Vagina (tissue), 2 donors: ENCODE measurements at places on chromosomes 11 and 22. TPM values are rescaled to one million over a fixed set of nuclear protein-coding genes. Genes with fewer than 3 reads are reported as not detected.

DNA sequence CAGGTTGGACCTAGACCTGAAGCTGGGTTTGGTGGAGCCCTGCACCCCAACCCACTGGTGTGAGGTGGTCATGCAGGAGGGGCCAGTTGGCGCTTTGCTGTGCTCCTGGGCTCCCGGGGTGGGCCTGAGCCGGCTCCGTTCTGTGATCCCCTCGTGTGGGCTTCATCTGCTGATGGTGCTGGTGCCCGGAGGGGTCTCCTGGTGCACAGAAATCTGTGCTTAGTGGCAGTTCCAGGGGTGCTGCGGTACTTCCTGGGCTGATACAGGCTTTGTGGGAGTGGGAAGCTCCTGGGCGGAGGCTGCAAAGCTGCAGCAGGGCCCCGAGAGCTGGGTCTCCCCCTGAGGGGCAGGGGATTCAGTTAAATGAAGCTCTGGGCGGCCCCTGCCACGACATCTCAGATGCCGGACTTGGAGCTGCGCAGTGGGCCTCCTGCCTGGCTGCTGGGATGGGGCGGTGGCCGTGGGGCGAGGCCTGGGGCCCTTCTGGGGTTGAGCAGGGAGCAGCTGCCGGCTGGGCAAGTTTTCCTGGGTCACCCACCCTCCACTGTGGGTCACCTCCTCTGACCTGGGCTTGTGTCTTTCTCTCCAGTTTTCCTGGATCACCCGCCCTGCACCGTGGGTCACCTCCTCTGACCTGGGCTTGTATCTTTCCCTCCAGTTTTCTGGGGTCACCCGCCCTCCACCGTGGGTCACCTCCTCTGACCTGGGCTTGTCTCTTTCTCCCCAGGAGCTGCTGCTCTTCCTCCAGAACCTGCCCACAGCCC is 410.5 kb downstream of the TBC1D22A start:
- DNase-seq, result no peak

Gene CRYBA4
- not detected for total RNA-seq

- no peak for DNase-seq
These were observed 51.8 kb downstream of the PARVA start for GRCh38 chr11:12429155-12429554.

DNA sequence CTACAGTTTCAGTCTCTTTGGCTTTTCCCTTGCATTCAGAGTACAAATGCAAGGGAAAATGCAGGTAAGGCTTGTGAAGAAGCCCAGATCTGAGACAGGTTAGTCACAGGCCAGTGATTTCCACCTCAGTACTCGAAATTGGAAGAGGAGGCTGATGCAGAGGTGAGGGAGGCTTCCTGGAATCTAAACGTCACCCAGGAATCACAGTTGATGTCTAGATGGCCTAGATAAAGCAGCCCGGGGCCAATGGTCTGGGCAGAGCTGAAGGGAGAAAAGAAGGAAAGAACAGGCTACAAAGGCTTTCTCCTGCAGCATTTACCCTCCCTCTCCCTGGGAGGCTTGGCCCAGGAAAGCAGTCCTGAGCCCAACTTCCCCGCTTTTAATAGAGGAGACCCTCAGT is 8.5 kb downstream of the TRIM6 start:
- no peak for DNase-seq

DNA sequence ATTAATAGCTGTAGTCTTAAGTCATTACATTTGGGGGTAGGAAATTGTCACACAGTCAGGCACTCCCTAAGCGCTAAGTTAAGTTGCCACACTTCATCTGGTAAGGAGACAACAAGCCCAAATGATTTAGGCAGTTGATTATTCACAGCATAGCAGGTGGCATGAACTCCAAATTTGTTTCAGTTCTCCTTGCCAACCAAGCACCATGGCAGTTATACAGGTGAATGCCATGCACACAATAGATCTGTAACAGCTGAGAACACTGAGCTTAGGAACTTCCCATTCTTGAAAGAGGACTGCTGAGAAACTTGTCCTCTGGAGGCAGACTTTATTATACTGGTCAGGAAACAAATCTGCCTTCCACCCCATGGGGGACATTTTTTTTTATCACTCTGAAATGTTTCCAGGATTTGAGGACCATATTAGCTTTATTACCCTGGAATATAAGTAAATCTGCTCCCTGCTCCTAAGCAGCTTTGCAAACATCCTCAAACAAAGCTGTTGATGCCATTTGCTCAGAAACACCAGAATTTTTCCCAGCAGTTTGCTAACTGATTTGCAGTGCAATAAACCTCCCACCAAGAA is 5.1 kb upstream of the INTS4 start:
- DNase-seq, result no peak

DNA sequence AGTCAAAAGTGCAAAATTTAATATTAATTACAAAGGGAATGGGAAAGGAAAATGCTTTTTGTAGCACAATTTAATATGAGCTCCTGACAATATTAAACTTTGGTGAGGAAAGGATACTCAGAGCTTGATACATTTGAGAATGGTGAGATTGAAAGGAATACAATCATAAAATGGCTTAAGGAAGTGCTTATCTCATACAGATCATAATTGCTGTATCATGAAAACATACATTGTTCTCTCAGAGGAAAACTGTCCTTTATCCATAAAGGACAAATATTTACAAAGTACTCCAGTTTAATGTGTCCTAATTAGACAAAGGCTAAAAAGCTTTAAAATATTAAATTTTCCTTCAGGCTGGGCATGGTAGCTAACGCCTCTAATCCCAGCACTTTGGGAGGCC is 260.4 kb downstream of the TMEM135 start:
- DNase-seq, result no peak

DNA sequence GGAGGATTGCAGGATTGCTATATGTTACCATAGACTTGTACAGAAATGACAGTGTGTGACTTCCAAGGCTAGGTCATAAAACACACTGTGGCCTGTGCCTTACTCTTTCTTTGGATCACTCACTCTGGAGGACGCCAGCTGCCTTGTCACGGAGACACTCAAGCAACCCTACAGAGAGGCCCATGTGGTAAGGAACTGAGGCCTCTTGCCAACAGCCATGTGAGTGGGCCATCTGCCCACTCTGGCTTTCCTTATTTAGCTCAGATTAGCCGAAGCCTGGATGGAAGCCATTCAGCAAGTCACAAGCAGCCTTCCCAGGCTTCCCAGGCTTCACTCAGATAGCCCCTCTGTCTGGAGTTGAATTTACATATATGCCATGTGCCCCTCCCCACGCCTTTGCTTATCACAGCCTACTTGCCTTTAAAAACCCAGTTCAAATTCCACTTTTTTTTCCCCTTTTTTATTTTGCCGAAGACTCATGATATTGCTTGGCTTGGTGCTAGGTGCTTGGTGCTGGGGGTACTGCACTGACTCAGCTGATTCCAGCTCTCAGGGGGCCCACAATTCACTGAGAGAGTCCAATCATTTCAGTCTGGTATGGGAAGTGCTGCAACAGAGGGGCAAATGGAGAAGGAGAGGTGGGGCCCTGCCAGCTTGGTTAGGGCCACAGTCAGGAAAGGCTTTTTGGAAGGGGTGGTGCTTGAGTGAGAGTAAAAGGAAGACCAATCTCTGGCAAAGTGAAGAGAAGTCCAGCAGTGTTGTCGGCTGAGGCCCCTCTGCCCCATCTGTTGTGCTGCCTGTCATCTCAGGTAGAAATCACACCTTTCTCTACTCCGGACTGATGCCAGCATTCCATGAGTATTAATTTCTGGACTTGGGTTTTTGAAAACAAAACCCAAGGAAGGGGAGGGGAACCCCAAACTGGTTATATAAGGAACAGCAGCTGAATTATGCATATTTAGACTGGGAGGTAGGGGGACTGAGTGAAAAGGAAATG is 14.5 kb upstream of the P4HA3 start:
- DNase-seq, result peak; percentile 93

Gene XKR3
- total RNA-seq, result not detected

GRCh38 chr11:127236776-127237175 is 236.2 kb upstream of the KIRREL3 start:
- no peak for DNase-seq

Gene CEND1
- 1.7 TPM for total RNA-seq

DNA sequence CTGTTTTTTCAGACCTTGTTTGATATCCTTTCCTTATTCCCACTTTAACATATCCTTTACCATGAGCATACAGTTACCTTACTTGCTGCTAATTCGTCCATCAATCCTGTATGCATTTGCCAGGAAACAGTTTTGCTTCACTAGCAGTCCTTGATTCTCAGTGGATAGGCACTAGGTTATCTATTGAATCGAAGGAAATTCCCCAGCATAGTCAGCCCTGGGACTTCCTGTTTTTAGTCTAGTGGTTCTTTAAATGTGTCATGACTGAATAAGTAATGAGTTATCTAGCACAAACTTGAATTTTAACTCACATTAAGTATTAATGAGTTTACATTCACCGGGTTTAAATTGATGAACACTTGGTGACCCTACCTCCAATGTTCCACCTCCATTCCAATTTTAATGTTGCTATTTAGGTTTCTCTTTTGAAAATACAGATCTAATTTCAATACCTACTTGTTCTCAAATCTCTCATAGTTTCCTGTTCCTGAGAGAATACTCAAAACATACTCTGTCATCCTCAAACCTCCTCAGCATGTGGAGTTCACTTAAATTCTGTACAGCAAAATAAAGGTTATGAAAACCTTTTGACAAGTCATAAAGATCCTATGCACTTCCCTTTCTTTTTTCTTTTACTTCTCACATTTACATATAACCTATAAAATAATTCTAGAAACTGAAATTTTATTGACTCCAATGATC is 1375.1 kb upstream of the TENM4 start:
- no peak for DNase-seq

- DNase-seq, result no peak
These were observed 763.2 kb upstream of the TENM4 start for GRCh38 chr11:80204021-80204420.

- no peak for DNase-seq
These were observed 42.9 kb upstream of the AKIP1 start for GRCh38 chr11:8867931-8868631.

- DNase-seq, result no peak
These were observed 25.9 kb upstream of the LYVE1 start for GRCh38 chr11:10594407-10594806.

DNA sequence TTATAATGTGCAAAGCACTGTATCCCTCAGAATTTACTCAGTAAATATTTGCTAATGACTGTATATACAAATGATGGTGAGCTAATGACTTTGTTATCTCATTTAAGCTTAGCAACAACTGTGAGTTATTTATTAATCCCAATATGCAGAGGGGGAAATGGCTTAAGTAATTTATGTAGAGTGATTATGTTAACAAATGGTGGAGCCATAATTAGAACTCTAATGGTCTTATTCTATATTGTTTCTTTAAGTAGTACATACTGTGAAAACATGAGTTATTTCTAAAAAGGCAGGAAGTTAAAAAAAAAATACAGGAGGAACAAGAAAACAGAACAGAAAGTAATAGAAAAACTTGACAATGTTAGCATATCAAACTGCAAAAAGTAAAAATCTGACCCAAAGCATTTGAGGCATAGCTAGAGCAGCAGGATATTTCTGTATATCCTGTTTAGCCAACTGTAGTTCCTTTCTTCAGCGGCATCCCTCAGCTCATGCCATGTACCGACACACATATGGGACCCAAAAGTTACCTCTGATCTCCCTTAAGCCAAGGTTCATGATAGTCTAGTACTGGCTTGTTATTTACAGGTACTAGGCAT is 94.2 kb downstream of the FCHSD2 start:
- no peak for DNase-seq

Gene NR1H3
- total RNA-seq, result 60.9 TPM

DNA sequence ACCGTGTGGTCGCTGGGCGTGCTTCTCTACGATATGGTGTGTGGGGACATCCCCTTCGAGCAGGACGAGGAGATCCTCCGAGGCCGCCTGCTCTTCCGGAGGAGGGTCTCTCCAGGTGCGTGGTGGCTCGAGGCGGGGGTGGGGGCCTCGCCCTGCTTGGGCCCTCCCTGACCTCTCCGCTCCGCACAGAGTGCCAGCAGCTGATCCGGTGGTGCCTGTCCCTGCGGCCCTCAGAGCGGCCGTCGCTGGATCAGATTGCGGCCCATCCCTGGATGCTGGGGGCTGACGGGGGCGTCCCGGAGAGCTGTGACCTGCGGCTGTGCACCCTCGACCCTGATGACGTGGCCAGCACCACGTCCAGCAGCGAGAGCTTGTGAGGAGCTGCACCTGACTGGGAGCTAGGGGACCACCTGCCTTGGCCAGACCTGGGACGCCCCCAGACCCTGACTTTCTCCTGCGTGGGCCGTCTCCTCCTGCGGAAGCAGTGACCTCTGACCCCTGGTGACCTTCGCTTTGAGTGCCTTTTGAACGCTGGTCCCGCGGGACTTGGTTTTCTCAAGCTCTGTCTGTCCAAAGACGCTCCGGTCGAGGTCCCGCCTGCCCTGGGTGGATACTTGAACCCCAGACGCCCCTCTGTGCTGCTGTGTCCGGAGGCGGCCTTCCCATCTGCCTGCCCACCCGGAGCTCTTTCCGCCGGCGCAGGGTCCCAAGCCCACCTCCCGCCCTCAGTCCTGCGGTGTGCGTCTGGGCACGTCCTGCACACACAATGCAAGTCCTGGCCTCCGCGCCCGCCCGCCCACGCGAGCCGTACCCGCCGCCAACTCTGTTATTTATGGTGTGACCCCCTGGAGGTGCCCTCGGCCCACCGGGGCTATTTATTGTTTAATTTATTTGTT is 2.4 kb downstream of the PIM3 start:
- DNase-seq, result no peak

DNA sequence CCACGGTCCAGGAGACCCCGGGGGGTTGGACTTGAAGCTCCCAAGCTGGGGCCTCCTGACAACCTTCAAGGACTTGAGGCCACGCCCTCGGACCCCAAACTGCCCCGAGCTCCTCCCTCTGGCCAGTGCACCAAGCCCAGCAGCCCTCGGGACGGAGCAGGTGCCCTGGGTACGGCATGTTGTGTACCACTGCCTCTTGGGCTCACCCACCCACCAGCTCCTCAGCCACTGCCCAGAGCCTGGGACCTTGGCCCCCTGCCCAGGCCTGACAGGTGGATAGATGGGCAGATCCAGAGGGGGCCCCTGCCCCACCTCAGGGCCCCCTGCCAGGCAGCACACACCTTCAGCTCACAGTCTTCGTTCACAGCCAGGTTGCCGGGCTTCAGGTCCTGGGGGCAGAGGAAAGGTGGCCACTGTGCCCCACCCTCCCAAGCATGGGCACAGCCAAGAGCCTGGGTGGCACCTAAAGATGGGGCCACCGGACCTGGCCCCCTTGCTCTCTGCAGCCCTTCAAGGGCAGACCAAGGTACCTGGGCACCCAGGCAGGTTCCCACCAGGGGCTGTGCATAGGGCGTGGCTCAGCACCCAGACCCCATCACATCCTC is 5.1 kb downstream of the MAPK12 start:
- no peak for DNase-seq

Gene MYOD1
- not detected for total RNA-seq

DNA sequence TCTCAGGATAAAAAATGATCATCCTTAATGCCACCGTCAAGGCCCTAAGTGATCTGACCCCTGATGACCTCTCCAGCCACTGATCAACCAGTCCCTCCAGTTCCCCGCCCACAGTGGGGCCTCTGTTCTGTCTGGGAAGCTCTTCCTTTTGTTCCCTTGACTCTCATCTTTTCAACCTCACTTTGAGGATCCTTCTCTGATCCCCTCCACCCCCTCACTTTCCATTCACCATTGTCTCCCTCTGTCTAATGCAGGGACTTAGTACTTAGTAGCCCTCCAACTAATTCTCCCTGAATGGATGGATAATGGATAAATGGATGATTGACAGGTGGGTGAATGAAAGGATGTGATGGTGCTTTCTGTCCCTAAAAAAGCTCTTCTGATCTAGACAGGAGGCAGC is 45.6 kb downstream of the C11orf58 start:
- no peak for DNase-seq

Gene BTG4
- total RNA-seq, result not detected

Gene SMTNL1
- total RNA-seq, result not detected
